CD8-positive, alpha-beta memory T cell (primary cell): ENCODE measurements at places on chromosomes 7 and 10. TPM values are rescaled to one million over a fixed set of nuclear protein-coding genes. Genes with fewer than 3 reads are reported as not detected.

DNA sequence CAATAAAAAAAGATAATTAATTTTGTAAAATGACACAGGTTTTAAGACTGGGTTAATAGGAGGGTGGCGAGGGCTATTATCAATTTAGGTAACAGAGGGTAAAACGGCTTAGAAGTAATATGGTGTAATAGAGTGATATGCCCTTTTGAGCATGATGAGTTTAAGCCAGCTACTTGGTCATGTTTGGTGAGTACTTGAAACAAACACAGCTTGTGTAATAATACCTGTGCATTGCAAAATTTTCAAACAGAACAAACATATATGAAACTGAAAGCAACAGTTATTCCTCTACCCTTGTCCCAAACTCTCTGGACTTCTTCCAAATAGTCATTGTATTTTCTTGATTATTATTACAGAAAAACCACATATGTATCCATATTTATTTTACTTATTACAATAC lies 241.7 kb downstream of the MAGI2 start:
- DNase-seq = no peak

- DNase-seq = no peak
These were observed 58.1 kb downstream of the PRPF18 start for GRCh38 chr10:13644866-13645265.

- DNase-seq = no peak
These were observed 55.9 kb downstream of the SHH start for GRCh38 chr7:155756322-155756721.

DNA sequence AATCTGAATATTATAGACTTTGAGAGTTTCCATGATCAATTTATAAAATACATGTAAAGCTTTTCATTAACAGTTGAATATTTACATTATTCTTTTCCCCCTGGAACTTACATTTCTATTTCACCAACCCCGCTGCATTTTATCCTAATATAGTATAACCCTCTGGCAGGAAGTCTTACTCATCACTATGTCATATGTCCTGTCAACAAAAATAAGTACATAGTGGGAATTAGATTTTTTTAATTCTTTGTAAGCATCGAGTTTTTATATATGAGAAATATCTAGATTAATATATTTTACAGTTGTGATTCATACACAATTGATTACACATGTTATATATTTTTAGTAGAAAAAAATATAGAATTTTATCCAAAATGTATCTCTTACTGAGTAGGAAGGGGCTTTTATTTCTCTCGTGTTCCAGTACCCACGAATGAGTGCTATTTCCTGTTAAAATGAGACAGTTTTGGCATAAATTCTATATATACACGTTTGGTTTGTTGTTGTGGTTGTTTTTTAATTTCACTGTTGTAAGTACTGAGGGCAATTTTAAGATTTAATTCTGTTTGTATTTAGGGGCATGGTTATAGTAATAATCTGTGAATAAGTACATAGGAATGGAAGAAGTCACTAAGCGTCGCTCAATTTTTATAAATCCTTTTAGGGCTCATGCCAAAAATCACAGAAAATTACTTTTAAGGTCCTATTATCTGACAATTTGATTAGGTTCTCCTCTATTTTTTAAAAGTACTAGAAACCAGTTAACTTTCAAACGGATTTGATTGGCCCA lies 87.1 kb downstream of the HECW1 start:
- DNase-seq = no peak

DNA sequence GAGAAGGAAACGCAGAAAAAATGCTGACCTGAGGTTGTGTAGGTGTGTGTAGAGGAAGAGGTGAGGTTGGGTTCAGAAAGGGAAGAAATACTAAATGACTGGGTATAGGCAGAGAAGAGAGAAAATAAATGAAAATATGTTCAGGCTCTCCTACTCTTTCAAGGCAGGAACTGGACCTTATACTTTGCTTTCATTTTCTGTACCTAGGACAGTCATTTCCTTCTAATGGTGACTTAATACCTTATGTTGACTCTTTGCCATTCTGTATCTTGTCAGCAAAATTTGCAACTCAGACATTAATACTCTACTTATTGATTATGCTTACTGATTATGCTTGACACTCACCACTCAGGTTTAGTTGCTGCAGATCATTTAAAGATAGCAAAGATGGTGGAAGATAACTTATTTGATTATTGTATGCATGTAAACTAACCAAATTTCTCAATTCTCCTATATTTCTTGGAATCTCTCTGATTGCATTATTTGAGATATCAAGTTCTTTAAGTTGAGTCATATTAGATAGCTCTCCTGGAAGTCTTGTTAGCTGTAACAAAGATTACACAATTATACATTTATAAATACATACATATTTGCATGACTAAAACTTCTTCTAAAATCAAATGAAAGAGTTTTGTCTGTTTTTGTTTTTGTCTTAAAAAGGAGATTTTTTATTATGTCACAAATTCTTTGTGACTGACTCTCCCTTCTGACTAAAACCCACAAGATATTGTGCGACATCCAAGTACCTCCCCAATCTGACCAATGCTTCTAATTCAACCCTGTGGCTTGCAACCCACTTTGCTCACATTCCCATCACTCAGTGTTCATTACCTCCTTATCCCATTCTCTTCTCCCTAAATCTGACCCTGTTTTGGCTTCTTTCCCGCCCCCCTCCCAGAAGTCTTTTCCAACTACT lies 20.0 kb downstream of the LRRD1 start:
- no peak for DNase-seq

GRCh38 chr7:91357379-91357778 lies 93.1 kb downstream of the FZD1 start:
- DNase-seq = no peak

DNA sequence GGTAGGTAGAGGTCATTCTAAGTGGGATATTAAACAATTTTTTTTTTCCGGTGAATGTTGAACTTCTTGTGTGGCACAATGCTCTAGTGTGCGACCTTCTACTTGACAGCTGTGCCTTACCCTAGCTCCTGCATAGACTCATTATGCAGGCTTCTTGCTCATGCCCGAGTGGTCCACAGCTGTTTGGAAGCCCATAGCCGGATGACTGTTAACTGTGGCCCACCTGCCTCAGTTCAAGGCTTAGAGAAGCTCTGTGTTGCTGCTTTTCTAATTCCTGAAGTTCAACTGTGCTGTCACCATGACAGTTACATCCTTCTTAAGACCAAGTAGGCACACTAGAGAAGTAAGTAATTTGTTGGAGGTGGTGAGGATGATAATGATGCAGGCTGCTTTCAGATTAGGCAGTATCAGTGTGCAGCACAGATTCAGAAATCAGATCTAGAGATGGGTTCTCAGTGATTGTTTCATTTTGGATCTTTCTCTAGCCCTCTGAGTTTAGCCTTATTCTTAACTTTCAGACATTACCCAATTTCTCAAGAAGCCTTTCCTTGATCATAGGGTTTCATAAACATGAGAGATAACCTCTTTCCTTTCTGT lies 278.4 kb downstream of the PHF14 start:
- no peak for DNase-seq

DNA sequence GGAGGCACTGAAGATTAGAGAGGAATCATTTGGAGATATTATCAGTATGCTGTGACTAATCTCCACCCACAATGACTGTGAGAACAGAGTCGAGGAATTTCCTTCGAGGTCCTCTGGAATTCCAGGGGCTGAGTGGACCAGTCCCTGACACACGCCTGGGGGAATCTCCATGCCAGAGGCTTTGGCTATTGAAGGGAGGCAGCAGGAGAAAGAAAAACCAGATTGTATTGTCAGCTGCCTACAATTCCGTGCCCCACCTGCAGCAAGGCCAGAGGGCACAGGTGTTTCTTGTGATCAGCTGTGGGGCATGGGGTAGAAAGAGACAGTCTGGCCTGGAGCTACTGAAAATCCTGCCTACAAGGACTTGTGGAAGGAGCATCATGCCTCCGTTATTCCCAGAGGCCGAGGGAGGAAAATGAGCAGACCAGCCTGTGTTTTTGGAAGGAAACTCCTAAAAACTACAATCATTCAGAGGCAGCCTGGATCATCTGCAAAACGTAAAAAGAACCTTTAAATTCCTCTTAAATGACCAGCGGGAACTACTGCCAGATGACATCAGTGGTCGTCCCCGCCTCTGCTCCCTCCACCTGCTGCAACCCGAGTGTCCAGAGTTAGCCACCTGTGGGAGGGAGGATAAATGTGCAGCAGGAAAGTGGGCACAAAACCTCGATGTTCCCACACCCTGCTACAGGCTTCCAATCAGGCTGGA lies 25.4 kb upstream of the ANK3 start:
- no peak for DNase-seq

DNA sequence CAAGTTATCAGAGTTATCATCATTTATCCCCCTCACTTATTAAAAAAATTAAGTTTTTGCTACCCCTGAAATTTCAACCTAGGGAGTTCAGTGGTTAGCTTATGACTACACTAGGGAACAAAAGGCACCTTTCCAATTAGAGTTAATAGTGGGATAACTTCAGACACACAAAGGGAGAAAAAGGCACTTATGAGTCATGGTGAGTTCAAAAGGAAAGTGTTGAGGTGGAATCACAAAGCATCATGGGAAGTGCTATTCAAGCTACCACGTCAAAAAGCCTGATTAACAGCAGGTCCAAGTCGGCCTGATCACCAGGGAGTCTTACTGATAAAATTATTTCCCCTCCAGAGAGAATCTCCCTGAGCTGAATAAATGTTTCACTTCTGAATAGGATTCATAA lies 165.7 kb downstream of the C7orf25 start:
- no peak for DNase-seq

DNA sequence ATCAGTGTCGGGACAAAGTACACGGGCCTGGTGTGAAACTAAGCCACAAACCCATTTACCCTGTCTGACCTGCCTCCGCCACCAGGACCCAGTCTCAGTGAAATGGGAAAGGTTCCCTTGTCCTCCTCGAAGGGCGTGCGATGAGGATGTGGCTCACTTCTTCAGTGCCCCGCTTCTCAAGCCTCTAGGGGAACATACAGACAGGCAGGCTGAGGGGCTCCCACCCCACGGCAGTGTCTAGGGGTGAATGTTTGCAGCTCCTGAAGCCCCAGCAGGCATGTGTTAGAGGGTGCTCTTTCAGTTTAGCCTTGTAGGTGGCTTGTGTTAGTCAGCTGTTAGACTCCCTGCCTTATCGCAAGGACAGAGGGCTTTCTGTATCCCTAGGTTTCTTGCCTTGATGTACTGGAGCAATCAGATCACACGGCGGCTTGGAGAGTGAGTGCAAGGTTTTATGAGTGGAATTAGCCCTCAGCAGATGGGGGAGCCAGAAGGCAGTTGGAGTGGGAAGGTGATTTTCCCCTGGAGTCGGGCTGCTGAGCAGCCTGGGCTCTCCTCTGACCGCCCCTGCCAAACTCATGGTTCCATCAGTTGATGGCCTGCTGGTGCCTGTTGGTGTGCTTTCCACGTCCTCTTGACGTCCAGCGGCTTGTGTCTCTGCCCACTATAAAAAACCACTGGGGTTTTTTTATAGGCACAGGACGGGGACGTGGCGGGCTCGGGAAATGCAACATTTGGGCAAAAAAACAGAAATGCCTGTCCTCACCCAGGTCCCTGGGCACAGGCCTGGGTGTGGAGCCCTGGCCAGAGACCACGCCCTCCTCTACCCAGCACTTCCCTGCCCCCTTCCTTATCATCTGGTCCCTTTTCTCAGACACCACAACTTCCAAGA lies 759 bp downstream of the NUDT1 start:
- no peak for DNase-seq

GRCh38 chr7:73822319-73823173 lies 8.2 kb upstream of the CLDN4 start:
- no peak for DNase-seq

- DNase-seq = no peak
These were observed 26.0 kb downstream of the CRHR2 start for GRCh38 chr7:30656006-30656957.

GRCh38 chr7:73436031-73436929 lies 2.7 kb downstream of the FZD9 start:
- DNase-seq = no peak

GPER1 gene
- not detected for total RNA-seq

UBE2D1 gene
- 16.5 TPM for total RNA-seq

LBX1 gene
- total RNA-seq = not detected

PLEKHS1 gene
- not detected for total RNA-seq

TRIL gene
- not detected for total RNA-seq

RPEL1 gene
- not detected for total RNA-seq

TMEM254 gene
- 10.1 TPM for total RNA-seq

VGF gene
- total RNA-seq = 0.13 TPM

CYP26C1 gene
- total RNA-seq = not detected
